CD4-positive, alpha-beta T cell treated with Interleukin-4 for 4 hours (primary cell): ENCODE measurements at places on chromosomes 7 and 10.
A peak's percentile ranks its signal among the peaks of the same experiment; 100 is the strongest.

DNA sequence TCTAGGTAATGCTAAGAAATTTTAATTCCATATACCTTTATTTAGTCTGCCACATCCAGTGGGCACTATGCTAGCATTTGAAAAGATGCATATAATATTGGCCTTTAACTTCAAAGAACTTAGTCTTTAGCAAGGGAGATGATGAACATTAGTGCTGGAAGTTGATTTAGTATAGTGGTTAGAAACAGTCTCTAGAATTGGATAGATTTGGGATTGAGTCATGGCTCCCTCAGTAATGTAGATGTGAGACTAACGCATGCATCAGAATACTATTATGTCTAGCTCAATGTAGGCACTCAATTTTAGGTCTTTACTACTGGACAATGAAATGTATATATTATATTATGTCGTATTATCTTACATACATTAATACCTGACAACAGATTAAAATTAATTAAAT is 5.8 kb downstream of the DKK1 start:
- DNase-seq = no peak

DNA sequence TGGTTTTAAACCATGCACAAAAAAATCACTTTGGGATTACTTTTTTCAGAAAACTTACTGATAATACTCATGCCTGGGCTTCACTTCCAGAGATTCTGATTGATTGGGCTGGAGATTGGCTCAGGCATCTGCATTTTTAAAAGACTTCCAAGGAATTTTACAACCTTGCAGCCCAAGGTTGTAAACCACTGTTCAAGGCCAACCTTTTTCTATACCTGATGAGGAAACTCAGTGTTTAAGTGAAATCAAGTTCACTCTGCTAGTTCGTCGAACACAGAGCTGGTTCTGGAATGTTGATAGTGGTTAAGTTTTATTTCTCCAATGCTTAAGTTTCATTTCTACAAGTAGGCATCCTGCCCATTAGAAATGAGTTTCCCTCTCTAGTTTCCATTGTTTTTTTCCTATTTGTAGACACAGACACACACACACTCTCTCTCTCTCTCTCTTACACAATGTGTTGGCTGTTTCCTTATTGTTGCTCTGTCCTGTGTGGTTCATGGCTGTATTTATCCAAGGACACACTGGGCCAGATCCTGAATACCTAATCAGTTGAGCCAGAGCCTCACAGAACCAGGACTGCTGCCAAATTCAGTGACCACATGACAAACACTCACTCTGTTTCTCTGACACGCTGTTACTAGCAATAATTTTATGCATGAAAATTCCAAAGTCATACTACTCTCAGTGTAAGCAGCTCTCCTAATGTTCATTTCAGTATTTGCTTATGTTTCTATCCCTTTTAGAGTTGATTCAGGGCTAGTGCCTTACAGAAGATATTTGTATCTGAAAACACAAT is 3.7 kb upstream of the IFIT1B start:
- no peak for DNase-seq

- DNase-seq = no peak
Observed at GRCh38 chr7:36034020-36034419, 119.0 kb upstream of the EEPD1 start.

GRCh38 chr7:22833957-22834356 is 11.3 kb upstream of the TOMM7 start:
- DNase-seq = no peak

GRCh38 chr10:49323896-49324270 is 24.9 kb downstream of the C10orf71 start:
- DNase-seq = no peak

- DNase-seq = no peak
Observed at GRCh38 chr10:50346942-50347341, 95.6 kb upstream of the ASAH2 start.

DNA sequence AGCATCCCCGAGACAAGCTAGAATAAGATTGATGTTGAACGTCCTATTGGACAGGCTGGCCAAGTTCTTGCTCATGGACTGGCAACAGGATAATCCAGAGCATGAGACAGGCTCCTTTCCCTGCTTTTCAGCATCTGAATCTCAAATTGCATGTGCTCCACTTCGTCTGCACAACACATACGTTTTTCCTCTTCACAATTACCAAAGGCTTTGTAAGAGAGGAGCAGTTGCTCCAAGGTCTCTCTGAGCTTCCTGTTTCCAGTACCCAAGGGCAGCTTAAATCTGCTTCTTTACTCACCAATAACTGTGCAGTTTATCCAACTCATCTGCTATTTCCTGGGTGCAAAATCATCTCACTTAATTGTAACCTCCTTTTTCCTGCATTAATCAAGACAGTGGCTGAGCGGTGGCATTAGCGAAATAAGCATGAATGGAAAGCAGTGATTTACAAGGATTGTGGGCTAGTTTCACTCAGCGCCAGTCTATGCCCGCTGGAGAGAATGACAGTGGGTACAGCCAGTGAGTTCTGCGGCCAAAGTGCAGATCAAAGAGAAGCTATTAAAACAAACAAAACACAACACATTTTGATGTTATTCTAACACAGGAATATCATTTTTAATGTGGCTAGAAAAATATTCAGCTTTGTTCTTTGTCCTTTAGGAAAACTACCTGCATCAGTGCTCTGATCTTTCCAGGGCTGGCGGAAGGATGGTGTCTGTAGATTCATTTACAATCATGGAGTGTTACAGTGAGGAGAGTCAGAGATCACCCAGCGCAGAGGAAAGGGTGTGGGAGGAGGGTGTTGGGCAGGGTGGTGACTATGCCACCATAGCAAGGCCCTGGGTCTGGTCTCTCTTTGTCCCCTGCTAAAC is 79.8 kb downstream of the CHN2 start:
- no peak for DNase-seq

DNA sequence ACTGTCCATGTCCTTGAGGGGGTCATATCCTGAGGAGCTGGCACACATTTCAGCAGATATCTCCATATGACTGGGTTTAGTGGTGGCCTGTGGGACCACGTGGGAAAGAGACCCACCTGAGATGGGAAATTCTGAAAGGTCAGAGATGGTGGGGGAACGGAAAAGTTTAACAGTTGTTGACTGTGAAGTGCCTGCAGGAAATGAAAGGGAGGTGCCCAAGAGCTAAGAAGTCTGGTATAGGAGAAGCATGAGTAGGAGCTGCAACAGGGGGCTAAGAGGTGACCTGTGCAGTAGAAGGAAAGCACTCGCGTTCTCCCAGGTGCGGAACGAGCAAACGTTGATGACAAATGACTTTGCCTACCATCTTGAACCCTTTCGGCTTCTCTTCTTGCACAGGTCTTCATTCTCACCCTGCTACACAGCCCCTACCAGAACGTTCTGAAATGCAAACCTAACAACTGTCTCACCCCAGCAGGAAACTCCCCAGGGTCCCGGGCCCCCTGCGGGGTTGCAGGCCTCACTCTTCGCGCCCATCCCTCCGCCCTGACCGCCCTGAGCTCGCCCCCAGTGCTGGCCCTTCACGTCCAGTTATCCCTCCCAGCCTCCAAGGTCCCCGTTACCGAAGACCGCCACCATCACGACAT is 9.8 kb upstream of the FXYD4 start:
- peak; percentile 38 for DNase-seq

DNA sequence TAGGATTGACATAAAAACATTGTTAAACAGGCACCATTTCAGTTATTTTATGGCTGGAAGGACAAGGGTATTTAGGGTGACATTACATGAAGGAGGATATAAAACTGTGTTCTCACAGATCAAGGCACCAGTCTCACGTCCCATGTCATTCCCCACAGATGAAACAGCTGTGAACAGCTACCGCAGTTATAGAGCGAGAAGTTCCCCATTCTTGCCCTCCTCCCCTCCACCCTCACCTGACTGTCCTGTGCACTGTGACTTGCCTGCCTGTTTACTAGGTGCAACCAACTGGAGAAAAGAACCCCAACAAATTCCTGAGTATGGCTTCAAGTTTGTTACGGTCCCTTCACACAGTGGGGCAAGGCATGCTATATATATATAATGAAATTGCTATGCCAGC is 141.6 kb downstream of the SND1 start:
- DNase-seq = no peak

- no peak for DNase-seq
Observed at GRCh38 chr7:143980746-143981510, 19.2 kb upstream of the OR6B1 start.

GRCh38 chr7:46432708-46433107 is 511.6 kb upstream of the IGFBP3 start:
- DNase-seq = no peak

DNA sequence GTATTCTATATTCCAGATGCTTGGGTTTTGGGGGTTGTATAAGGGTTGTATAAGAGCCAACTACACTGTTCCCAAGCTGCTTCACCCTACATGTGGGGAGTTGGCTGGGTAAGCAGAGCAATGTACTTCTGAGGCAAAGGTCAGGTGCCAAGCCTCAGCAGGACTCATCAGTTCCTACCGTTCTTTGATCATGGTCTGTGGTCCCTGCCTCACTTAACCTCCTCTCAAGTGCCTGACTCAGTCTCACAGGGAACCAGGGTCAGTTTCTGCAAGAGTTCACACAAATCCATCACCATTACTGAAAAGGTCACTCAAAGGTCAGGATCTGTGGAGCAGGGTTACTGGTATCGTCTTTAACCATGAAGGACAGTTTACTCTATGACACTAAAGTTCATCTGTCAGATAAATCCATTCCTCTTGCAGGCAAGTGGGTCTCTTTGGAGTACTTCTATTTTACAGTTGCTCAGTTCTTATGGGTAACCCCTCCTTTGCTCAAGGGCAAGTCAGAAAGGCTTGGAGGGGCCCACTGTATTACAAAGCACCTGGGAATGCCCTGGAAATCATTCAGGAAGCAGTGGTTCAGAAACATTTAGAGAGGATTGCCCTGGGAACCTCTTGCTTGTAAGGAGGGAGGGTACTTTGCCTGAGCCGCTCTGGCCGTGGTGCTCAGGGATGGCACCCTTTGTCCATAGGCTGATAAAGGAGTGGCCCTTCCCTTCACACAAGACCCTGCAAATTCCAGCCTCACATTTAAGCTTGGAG is 184.3 kb upstream of the CDCA7L start:
- no peak for DNase-seq

DNA sequence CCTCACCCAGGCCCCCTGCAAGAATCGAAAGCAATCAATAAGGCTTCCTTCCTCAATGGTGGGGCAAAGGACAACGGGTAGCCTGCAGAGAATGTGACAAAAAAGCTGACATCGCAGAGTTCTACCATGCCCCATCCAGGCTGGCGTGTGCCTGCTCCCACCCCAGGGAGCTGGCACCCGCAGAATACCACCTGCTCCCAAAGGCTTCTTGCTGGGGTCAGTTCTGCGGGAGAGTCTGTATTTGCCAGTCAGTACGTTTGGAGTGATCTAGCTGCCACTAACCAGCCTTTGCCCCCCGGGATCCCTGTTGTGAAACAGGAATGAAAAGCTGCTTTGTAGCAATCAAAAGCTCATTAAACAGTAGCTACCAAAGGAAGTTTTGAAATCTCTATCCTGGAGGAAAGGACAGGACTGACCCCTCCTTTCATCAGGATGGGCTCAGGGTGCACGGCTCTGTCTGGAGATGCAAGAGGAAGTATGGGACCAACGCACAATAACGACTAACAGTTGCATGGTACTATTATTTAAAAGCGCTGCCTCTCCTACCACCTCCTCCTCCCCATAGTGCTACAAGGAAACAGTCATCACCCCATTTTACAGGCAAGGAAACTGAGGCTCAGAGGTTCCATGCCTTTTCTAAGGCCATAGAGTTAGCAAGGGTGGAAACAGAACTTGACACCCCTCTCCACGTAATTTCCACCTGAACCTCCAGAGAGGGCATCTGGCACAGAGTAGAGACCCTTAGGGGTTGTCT is 67.0 kb downstream of the FGFR2 start:
- no peak for DNase-seq

- DNase-seq = no peak
Observed at GRCh38 chr10:85596389-85596788, 770.2 kb downstream of the GRID1 start.

DNA sequence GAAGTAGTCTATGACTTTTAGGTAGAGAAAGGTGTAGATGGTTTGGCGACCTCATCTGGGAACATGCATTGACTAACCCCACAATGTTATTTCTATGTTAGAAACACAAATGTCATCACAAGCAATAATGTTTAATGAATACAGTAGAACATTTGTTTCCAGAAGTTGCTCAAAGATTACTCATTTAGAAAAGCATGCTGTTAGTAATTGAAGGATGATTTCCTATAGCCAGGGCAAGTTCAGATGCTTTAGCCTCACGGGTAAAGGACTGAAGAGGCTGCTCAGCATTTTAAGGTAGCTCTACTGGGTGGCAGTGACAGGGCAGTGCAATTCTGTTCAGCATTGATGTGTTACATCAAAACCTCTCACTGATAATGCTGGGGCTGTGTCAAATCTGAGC is 199.3 kb upstream of the FZD1 start:
- DNase-seq = no peak

DNA sequence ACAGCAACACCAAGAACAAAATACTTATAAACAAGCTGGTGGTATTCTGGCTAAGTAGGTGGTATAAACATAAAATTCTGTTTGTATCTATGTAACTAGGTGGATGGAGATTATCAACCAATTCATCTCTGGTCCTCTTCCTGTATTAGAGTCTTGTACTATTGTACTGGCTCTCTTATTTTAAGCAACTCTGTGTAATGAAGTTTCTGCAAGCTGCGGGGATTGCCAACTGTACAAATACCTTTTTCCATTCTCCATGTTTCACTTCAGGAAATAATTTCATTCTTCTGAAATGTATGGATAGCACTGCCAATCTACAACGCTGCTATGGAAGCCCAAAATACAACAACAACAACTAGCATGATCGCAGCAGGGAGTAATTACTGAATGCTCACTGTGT is 44.8 kb downstream of the JAZF1 start:
- DNase-seq = peak; percentile 16

GRCh38 chr7:114574384-114574783 is 159.8 kb downstream of the FOXP2 start:
- no peak for DNase-seq

DNA sequence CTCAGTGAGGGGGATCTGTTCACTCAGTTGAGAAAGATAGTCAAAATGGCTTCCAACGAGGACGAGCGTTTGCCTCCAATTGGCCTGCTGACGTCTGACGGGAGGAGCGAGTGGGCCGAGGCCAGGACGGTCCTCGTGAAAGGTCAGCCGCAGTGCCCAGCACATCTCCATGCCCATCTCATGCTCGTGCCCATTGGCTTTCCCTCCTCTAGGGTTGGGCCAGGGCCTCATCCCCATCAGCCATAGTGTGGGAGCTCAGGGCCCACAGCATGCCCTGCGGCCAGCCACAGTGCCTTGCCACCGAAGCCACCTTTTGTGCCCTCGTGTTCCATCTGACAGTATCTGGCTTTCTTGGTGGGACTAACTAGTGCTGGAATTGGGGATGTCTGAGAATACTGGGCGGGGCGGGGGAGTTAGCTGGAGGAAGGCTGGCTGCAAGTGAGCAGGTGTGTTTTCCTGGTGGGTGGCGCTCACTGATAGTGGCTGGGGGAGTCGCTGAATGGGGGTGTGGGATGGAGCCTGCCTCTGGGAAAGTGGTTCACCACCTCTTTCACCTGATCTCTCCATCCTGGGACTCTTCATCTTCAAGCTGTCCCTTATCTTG is 13.9 kb downstream of the CHAT start:
- no peak for DNase-seq

DNA sequence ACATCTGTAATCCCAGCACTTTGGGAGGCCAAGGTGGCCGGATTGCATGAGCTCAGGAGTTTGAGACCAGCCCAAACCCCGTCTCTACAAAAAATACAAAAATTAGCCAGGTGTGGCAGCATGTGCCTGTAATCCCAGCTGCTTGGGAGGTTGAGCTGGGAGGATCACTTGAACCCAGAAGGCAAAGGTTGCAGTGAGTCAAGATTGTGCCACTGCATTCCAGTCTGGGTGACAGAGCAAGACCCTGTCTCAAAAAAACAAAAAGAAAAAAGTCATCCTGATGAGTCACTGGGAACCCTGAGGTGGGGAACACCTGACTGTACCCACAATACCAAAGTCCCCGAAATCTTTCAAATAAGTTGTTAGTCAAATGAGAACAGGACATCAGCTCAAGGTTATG is 80.0 kb downstream of the NEBL start:
- no peak for DNase-seq
